NCI-H748 treated with DMSO at 0.1 percent for 48 hours (cell line): ENCODE measurements at places on chromosomes 5 and 9.
A peak's percentile ranks its signal among the peaks of the same experiment; 100 is the strongest.

- no peak for DNase-seq
Observed at GRCh38 chr5:55758231-55758630, 20.4 kb downstream of the DDX4 start.

GRCh38 chr9:18492612-18493011, 18.7 kb downstream of the ADAMTSL1 start:
- no peak for DNase-seq

- no peak for DNase-seq
Observed at GRCh38 chr9:77604316-77604715, 43.8 kb downstream of the GNA14 start.

GRCh38 chr5:125668884-125669283, 754.3 kb upstream of the GRAMD2B start:
- DNase-seq = peak; percentile 86

DNA sequence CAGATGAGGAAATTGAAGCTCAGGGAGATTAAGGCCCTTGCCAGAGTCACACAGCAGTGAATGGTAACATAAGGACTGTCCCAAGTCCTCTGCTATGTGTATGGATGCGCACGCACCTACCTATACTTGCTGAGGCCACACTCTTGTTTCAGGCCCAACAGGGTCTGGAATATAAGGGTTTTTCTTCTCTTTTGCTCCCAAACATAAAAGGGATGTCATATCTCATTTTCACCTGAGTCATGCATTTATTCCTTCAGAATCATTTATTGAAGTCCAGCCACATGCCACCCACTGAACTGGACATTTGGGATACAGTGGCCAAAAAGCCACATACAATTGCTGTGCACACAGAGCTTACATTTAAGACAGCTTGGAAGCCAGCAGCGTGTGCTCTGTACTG, 92.0 kb downstream of the SH3TC2 start:
- no peak for DNase-seq

- DNase-seq = no peak
Observed at GRCh38 chr5:158614951-158615350, 484.8 kb downstream of the EBF1 start.

DNA sequence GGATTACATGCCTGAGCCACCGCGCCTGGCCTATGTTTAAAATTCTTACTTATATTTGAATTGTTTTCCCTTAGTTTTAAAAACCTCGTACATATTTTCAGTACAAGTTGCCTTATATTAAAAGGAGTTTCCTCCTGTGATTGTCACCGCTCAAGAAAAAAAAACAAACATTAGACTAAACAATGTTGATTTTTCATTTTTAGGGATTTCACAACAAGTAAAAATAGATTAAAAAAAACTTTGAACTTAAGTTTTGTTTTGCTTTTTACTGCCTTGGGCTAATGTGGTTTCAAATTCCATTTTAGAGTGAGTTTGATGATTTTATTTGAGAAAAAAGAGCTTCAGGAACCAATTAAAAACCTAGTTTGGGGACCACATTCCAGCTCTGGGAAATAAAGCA, 1196.6 kb upstream of the CDH18 start:
- no peak for DNase-seq

GRCh38 chr5:132076202-132076830, 2.7 kb downstream of the CSF2 start:
- DNase-seq = no peak

- DNase-seq = peak; percentile 49
Observed at GRCh38 chr9:96217754-96218693, 84.0 kb downstream of the HSD17B3 start.

GRCh38 chr5:10932426-10932825, 171.4 kb upstream of the DAP start:
- peak; percentile 88 for DNase-seq

DNA sequence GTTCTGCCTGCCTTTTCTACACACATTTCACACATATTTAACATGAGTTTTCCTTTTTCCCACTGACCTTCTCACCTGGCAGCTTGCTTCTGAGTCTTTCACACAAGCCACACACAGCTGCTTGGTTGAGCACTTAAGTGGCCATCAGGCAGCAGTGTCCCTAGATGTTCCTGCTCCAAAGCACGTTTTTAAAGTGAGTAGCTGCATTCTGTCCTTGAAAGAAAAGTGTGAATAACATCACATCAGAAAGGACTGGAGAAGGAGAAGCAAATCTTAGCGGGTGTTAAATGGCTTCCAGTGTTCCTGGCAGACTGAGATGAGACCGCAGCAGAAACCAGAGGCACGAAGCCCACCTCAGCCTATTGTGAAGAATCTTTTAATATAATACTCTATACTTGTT, 209.2 kb upstream of the IRX4 start:
- no peak for DNase-seq

GRCh38 chr5:42423285-42424165, at the start of gene GHR:
Gene GHR (plus strand): TSS chr5:42423439. CDS start chr5:42565875, 142,436 bp downstream.
- DNase-seq = peak; percentile 98

DNA sequence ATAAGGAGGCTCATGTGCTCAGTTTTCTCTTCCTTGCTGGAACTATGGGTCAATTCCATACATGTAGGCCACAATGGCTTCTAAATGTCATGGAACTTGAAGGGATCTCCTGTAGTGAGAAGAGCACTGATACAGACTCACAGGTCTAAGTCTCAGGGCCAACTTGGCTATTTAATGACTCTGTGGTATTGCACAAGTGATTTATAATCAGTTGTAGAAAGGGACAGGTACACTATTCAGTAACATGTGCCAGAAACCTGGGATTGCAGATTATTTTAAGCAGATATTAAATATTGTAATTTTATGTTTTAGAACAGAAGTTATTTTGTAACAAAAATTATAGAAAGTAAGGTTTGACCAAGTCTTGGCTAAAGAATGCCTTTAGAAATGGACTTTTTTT, 241.5 kb upstream of the PIK3R1 start:
- no peak for DNase-seq

DNA sequence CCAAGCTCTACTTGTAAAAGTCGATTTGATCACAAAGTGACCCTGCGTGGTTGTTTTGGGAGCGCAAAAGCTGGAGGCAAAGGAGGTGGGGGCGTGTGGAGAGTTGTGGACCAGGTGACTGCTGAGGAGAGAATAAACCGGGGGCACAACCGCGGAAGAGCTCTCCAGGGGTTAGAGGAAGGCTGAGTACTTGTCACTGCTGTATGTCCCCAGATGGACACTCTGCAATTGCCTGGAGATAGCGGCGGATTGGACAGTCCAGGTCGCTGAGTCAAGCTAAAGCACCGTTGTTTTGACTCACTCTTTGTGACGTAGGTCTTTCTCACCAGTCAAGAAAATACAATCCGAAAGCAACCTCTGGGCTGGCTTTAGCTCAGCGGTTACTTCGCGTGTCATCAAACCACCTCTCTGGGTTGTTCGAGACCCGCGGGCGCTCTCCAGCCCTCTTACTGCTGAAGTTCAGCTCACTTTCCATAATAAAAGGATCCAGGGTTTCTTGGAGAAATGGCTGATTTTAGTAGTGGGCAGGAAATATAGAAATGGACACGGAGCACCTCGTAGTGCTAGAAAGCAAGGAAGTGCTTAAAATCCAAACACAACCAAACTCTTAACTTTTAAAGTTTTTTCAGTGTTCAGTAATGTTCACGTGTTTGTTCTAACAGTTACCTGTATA, 25.7 kb downstream of the ZMAT2 start:
- peak; percentile 86 for DNase-seq

DNA sequence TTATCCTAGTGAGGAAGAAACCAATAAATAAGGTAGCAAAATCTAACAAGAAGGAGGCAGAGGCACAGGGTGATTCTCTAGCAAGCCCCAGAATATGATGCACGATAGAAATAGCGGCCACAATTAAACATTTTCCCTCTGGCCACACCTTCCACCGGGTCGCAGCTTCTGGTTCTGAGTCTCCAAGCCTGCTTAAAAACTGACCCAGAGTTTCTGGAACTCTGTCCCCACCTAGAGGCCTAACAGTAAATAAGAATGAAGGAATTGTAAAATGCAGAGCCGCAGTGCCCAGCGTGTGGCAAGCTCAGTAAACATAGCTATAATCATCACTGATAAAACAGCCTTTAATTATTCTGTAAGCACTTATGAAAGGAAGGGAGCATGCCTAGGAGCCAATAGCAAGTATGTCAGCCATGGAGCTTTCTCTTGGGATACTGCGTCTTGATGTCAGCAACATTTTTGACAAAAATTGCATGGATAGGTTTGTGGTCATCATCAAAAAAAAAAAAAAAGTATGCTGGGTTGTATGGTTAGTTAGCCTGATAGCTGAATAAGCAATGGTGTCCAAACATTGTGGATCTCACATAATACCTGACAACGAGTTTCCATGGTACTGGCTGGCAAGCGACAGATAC, 465.5 kb downstream of the DNAH5 start:
- peak; percentile 99 for DNase-seq

- DNase-seq = no peak
Observed at GRCh38 chr9:121498487-121499176, 1.0 kb downstream of the GGTA1 start.

- no peak for DNase-seq
Observed at GRCh38 chr9:8845376-8845775, 1045.8 kb upstream of the DMAC1 start.

DNA sequence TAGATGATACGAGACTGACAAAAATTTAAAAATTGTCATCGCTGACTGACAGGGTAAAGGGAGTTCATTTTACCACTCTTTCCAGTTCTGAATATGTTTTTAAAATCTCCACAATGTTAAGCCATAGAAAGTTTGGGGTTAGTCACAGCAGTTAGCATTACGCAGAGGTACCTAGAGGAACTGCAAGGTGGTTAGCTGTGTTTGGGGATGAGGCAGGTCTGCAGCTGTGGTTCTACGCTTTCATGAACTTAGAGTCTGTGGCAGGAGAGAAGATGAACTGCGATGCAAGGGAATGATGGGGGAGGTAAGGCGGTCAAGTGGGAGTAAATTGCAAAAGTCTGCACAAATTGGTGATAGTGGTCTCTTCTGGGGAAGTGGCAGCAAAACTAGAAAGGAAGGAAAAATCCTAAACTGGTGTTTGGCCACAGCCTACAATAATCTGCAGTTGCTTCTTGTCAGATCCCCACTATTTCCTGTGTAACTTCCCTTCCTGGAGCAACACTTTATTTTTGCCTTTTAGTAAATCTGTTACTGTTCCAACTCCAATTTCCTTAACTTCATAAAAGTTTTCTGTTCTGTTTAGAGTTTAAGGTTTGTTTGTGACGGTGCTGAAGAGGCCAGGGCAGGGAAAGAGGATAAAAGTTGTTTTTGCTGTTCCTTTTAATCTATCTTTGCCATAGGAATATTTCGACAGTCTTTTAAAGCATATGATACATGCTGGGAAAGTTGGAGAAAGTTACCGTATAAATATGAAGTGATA, 38.6 kb upstream of the SNX2 start:
- DNase-seq = no peak
